ENCODE measurements at places on chromosomes 11 and 22.
A peak's percentile ranks its signal among the peaks of the same experiment; 100 is the strongest.

DNA sequence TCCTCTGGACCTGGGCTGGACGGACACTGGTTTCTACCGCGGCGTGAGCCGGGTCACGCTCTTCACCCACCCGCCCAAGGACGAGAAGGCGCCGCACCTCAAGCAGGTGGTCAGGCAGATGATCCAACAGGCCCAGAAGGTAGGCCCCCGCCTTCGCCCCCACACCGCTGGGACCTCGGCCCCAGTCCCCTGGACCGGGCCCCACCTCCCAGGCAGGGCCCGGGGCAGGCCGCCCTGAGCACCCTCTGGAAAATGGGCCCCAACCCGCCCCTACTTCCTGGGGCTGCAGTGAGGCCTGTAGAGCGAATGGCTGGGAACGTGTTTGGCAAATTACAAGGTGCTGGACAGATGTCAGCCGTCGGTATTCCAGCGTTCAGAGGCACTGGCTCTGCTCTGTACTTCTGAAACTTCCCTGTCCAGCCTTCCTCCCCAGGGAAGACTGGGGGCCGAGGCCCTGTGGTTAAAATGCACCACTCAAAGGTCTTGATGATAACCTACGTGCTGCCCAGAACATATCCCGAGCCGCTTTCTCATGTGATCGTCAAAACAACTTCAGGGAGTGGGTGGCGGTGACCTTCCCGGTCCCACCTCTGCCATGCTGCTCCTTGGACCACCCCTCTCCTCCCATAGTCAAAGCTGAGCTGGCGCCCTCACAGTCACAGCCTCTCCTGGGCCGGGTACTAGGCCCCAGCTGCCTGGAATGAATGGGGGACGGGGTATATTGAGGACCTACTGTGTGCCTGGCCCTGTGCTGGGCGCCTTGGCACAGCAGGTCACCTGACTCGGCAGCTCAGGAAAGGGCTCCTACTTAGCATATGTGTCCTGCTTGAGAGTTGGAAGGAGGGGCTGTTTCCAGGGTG is 869 bp downstream of the FAM83F start:
- no peak for DNase-seq

DNA sequence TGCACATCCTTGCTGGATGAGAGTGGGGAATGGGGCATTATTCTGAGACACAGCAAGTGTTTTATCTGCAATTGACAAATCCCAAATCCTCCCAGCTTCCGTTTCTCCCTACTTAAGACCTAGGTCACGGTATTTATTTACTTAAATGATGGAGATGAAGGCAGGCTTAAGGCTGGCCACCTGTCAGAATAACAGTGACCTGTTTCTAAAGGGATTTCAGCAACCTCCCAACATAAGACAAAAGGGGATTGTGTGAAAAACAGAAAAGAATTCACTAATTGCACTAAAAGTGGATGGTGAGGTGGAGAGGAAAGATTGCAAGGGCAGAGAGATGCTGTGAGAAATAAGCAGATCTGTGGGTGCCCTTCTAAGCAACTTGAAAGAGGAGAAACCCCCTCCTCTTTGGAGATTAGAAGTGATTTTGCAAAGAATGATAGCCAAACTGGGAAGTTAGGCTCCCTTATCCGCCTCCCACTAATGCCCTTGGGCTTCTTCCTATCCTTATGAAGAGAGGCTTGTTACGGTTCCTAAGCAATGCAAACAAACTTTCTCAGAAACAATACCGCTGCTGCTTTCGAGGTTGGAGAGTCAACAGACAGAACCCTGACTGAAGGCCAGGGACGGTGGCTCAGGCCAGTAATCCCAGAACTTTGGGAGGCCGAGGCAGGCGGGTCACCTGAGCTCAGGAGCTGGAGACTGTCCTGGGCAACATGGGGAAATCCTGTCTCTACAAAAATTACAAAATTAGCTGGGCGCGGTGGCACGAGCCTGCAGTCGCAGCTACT is 84.3 kb downstream of the ARL14EP start:
- DNase-seq = no peak

DNA sequence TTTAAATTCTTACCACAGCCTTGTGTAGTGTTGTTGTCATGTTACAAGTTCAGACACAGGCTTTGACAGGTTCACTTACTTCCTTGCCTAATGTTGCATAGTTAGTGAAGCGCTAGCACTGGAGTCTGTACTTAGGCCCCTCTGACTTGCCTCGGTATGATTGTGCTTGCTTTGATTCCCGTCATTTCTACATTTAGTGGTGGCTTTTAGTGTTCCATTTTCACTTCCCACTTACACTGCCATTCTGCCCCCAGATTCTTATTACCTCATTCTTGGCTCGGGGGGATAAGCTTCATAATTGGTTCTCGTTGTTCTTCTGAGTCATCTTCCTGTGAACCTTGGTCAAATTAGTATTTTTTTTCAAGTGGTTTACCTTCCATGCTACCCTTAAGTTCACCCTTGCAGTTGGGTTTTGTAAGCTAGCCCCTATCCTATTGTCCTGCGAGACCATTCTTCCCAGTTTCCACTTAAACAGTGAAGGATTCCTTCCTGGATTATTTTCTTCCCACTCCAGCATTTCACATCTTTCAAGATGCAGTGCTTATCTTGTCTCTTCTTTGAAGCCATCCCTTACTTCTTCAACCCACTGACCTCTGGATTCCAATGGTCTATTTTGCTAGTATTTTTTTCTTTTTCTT is 68.7 kb downstream of the DDX10 start:
- no peak for DNase-seq

GRCh38 chr22:34669001-34669400 is 397.0 kb upstream of the ISX start:
- DNase-seq = no peak

GRCh38 chr22:27576815-27577573 is 224.6 kb downstream of the MN1 start:
- no peak for DNase-seq

- DNase-seq = no peak
Measured at GRCh38 chr22:29267462-29267857, 321 bp downstream of the RHBDD3 start.

GRCh38 chr11:47272706-47273105 is 2.8 kb downstream of the MADD start:
- DNase-seq = no peak

DNA sequence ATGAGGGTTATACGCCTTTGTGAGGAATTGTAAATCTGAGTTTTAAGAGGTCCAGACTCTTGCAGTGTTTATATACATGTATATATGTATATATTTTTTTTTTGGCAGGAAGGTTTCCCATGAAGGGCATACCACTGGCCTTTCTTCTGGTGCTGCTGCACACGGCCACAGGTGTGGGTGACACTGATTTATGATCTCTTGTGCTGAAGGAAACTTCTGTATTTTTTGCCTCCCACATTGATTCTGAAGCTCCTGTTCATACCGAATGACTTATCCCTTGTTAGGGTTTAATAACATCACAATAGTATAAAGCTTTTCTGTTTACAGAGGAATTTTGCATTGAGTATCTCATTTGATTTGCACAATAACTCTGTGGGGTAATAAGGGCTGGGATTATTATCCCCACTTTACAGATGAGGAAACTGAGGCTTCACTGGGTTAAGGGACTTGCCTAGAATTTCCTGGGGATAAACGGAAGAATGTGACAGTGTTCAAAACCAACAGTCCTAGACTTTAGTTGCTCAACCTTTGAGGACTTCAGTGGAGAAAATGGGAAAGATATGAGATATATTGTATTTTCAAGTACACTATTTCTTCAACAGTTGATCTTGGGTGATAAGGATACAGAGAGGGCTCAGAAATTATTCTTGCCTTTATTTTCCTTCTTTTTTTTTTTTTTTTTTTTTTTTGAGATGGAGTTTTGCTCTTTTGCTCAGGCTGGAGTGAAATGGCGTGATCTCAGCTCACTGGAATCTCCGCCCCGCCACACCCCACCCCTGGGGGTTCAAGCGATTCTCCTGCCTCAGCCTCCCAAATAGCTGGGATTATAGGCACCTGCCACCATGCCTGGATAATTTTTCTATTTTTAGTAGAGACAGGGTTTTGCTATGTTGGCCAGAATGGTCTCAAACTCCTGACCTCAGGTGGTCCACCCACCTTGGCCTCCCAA is 70.1 kb downstream of the MICAL2 start:
- no peak for DNase-seq

GRCh38 chr11:24622262-24622661 is 125.4 kb downstream of the LUZP2 start:
- DNase-seq = no peak

DNA sequence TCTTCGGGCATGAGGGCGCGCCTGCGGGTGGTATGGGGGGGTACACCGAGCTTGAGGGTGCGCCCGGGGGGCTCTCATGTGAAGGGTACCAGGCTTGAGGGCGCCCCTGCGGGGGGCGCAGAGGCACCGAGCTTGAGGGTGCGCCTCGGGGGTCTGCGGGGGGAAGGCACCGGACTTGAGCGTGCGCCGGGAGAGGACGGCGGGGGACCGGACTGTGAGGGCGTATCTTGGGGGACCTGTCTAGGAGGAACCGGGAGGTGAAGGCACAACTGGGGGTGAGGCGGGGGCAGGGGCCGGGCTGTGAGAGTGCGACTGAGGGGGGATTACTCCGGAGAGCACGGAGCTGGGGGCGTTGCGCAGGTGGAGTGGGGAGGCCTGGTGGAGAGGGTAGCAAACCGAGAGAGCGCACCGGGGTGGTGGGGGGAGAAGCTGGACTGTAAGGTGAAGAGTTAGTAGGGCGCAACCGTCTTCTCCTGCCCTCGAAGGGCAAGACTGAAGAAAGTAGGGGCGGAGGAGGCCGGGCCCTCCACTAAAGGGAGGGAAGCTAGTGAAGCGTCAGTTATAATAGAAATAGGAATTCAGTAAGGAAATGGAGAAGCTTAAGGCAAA is 1.1 kb upstream of the DDX6 start:
- DNase-seq = peak; percentile 54

- DNase-seq = no peak
Measured at GRCh38 chr11:72244060-72244360, at the start of gene PHOX2A. TSS of gene PHOX2A (minus strand) at chr11:72244176. CDS start at chr11:72244004, 172 bp downstream.

DNA sequence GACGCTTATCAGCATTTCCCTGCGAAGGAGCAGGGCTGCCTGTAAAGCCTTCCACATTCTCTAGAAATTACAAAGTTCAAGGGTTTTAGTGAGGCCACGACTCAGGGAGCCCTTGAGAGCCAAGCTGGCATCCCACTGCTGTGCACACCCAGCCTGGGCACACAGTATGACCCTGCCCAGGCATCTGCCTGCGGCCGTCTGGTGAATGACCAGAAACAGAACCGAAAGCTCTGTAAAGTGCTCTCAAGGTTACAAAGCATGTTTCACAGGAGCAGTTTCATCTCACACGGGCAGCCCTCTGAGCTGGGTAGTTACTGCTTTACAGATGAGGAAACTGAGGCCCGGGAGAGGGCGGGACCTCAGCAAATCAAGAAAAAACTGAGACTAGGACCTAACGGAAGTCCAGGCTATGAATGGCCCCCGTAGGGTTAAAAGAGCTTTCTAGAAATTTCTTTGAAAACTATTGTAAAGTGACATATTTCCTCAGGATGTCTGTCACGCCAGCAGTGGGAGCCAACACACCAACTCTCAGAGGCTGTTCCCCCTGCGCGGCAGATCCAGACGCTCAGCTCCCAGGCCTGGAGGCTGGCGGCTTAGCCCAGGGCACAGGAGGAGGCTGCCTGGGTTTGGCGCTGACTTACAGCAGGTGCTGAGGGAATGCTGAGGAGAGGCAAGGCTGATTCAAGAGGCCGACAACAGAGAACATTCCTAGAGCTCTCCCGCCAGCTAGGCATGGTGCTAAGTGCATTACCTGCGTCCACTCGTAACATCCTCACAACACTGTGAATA is 7.7 kb upstream of the TCF20 start:
- DNase-seq = no peak

DNA sequence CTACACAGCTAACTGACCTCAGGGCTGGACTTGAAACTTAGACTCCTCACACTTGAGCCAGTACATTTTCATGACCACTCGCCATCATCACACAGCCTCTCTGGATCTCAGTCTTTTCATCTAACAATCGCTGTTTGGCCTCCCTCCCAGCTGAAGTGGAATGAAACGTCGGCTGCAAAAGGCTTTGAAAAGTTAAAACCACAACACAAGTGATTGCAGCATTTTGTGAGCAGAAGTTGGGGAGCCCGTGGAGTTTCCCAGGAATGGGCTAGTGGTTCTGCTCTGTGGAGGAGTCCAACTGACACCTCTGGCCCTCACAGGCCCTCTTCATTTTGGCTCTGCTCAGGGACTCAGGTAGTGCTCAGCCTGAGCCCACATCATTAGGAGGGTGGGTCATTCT is 35.9 kb upstream of the TRIM29 start:
- no peak for DNase-seq

DNA sequence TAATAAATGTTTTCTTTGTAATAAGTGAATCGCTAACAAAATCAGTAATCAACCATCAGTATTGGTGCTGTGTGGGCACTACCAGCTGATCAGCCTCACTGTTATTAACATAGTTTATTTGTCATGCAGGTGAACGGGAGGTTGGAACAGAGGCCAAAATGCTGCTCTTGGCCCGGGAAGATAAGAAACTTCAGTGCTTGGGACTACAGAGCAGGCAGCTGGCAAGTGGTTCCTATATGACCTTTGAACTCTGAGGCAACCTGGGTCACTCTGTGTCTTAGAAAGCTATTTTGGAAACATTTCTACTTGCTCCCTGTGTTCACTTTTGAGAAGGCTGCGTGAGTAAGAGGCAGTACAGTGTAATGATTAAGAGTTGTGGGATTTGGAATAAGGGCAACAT is 36.5 kb upstream of the DNAJB13 start:
- DNase-seq = no peak

- no peak for DNase-seq
Measured at GRCh38 chr11:134333946-134334345, 2.2 kb downstream of the GLB1L2 start.

DNA sequence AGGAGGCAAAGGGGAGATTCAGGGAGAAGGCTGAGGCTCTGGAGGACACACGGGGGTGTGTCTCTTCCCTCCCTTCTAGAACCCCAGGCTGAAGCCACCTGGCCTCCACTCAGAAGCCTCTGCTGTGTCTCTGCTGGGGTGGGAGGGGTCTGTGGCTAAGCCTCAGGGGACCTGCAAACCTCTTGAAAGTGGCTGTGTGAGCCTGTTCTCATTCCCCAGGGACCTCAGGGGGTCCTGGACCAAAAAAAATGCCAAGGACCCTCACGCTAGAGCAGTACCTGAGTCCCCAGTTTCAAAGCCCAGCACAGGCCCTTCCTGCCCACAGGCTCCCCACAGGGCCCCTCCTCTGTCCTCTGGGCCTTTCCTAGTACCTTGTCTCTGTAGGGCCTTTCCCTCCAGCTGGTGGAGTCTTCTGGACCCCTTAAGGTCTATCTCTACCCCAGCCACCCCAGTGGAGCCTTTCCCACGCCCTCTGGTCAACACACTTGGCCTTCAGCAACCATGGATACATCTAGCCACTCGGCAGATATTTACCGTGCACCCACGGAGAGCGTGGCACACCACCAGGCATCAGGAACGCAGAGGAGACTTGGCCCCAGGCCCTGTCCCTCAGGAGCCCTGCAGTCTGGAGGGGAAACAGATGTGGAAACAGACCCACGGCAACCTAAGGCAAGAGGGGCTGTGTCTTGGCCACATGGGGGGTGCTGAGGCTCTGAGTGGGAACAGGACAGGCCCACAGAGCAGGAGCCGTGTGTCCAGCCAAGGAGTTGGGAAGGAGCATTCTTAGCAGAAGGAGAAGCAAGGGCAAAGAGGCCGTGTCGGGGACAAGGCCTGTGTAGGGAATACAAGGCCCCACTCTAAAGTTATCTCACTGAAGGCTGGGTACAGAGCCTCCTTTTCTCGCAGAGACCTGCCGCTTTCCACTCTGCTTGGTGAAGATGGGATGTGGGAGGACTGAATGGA is 18.5 kb downstream of the PLA2G6 start:
- DNase-seq = no peak
